ENCODE measurements at places on chromosomes 7 and 10.

DNA sequence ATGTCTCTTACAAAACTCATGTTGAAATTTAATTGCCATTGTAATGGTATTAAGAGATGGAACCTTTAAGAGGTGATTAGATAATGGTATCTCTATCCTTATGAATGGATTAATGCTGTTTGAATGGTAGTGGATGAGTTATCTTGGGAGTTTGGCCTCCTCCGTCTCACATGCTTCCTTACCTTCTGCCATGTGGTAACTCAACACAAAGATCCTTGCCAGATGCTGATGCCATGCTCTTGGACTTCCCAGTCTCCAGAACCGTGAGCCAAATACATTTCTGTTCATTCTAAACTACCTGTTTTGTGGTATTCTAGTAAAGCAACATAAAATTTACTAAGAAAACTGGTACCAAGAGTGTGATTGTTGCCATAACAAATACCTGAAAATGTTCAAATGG lies 23.2 kb downstream of the PTEN start:
- no peak for DNase-seq

- no peak for DNase-seq
Observed at GRCh38 chr10:6578251-6578771, 1.8 kb downstream of the PRKCQ start.

GRCh38 chr10:44828508-44829142 lies 82.5 kb upstream of the TMEM72 start:
- no peak for DNase-seq

DNA sequence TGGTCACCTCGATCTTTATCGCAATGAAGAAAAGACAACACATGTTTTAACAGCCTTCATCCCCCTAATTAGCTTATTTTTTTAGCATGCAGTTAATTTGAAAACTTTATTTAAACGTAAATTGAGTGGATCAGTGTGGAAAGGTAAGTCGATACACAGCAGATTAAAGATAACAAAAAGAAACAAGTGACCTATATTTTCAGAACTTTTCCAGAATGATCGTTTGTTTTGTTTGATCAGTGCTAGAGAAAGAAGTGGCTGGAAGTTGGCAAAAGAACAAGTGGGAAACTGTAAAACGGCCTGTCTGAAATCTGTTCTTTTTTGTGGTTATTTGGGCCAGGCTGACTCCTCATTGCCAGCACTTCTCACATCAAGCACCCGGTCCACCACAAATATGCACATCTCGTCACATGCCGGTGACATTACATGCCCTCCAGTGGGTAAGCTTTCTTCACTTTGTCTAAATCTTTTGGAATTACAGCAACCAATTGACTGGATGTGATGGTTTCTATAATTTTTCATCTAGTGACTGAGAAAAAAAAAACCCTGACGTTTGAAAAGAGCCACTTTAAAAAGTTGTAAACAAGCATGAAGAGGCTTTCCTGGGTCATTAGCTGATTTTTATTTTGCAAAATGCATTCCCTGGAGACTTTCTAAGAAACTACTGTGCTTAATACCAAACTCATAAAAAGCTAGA lies 33.2 kb downstream of the C7orf33 start:
- peak; percentile 39 for DNase-seq

DNA sequence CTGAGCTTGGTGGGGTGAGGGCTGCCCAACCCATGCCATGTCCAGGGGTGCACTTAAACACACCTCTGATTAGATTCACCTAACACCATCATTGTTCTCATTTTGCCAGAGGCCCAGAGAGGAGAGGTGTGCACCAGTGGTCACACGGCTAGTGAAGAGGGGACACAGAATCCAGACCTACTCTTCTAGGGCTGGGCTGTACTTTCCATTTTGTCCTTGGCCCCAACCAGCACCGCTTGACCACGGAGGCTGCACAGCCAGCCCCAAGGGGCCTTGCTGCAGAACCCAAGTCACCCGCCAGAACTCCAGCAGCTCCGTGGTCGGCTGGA lies 246 bp upstream of the WDFY4 start:
- DNase-seq = no peak

DNA sequence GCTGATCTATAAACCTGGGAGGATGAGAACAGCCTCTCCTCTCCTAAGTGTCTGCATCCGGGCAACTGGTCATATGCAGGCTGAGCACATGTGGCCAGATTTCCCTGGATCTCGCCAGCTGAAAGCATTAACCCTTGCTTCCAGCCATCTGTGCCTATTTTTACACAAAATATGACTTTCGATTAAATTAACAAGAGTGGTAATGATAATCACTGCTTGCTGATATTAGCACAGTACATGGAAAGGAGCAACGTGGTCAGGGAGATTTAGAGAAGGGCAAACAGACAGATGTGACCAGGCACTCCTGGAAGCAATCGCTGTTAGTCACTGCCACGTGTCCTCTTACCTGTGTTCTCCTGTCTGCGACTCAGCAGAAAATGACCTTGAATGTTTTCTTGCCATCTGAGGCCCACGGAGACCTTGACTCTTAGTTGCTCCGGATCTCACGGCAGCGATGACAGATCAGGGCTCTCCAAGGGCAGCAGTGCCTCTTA lies 59.5 kb upstream of the NPTX2 start:
- no peak for DNase-seq

DNA sequence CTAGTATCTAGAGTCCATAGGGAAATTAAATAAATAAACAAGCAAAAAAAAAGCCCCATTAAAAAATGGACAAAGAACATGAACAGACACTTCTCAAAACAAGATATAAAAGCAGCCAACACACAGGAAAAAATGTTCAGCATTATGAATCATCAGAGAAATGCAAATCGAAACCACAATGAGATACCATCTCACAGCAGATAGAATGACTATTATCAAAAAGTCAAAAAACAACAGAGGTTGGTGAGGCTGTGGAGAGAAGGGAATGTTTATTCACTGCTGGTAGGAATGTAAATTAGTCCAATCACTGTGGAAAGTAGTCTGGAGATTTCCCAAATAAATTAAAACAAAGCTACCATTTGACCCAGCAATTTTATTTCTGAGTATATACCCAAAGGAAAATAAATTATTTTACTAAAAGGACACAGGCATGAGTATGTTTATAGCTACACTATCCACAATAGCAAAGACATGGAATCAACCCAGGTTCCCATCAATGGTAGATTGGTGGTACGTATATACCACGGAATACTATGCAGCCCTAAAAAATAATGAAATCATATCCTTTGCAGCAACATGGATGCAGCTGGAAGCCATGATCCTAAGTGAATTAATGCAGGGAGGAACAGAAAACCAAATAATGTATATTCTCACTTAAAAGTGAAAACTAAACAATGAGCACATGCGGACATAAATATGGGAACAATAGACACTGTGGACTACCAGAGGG lies 366.5 kb upstream of the SEMA3C start:
- DNase-seq = no peak

DNA sequence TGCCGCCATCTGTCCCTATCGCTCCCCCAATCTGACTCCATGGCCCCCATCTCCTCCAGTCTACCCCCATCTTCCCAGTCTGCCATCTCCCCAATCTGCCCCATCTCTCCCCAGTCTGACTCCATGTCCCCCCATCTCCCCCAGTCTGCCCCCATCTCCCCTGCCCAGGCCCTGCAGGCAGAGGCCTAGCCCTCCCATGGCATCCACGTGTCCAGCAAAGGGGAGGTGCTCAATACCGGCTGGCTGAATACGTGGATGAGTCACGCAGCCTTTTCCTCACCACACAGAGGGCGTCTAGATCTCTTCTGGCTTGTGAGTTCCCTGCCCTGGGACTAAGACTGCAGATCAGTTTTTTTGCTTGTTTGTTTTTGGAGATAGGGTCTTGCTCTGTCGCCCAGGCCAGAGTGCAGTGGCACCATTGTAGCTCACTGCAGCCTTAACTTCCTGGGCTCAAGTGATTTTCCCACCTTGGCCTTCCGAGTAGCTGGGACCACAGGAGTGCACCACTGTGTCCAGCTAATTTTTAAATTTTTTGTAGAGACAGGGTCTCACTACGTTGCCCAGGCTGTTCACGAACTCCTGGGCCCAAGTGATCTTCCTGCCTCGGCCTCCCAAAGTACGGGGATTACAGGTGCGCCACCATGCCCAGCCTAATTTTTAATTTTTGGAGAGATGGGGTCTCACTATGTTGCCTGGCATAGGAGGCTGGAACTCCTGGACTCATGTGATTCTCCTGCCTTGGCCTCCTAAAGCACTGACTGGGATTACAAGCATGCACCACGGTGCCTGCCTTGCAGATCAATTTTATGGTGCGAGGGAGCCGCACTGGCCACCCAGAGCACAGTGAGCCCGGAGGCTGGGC lies 15.3 kb upstream of the GPR146 start:
- peak; percentile 95 for DNase-seq

DNA sequence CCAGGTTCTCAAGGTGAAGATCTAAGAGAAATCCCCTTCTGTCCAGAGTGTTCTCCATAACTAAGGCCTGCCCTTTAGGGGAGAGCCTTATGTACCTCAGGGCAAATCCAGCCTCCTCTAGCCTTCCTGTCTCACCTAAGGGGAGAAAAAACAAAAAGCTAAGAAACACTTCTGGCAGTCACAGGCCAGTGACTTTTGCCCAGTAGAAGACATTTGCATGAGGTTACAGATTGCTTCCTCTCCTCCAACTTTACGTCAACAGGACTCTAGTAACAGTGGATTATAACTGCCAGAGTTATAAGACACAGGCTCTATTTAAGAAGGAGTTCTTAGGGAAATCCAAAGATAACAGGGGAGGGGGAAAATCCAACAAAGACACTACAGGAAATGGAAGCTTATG lies 15.9 kb upstream of the FAM241B start:
- DNase-seq = no peak

GRCh38 chr10:119055472-119055871 lies 25.1 kb downstream of the EIF3A start:
- DNase-seq = no peak

- DNase-seq = no peak
Observed at GRCh38 chr7:153541903-153542302, 510.3 kb upstream of the DPP6 start.

DNA sequence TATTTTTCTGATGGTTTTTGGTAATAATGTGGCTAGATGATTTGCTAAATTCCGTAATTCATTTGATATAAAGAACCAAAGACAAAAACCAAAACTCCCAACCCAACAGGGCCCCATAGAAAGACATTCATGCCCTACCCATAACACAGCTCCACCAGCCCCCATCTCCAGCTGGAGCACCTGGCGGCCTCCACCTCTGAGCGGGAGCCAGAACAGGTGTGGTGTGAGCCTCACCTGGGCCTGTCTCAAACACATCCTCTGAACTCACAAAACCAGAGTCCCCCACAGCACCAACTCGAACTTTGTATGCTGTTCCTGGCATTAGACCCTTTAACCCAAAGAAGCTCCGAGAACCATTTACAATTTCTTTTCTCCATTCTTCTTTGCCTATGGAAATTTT lies 36.5 kb upstream of the LAMB4 start:
- no peak for DNase-seq

DNA sequence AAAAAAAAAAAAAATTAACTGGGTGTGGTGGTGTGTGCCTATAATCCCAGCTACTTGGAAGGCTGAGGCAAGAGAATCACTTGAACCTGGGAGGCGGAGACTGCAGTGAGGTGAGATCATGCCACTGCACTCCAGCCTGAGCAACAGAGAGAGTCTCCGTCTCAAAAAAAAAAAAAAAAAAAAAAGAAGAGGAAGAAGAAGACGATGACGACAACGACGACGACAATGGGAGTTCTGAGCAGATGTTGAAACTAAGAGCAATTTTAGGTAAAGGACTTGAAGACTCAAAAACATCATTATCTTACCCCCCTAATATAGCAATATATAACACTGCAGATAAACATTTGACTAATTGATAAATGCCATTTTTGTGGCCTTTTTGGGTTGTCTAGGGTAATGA lies 39.5 kb upstream of the PPP1R17 start:
- DNase-seq = no peak

GRCh38 chr7:55191161-55191925 lies 172.5 kb downstream of the EGFR start:
- no peak for DNase-seq

GRCh38 chr10:91567815-91568214 lies 65.1 kb downstream of the PPP1R3C start:
- no peak for DNase-seq

GRCh38 chr7:2724453-2725177 lies 36.6 kb downstream of the AMZ1 start:
- DNase-seq = no peak

- no peak for DNase-seq
Observed at GRCh38 chr7:138158739-138159528, 82.7 kb downstream of the AKR1D1 start.

GRCh38 chr7:142355328-142355727 lies 97.5 kb upstream of the PRSS58 start:
- DNase-seq = peak; percentile 48

DNA sequence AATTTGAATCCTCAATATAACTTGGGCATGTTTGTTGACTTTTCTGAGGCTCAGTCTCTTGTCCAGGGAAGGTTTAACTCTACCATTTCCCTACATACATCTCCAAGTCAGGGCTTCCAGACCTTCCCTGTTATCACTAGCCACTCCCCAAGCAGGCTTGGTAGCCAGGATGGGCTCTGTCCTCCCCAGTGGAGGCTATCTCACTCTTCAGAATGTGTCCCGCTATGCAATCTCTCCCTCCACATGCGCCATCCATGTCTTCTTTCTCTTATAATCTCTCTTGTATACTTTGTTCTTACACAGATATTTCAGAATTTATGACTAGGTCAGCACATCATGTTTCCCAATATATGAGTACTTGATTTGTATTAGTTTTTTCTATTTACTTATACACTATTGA lies 310.4 kb downstream of the HGF start:
- no peak for DNase-seq

- DNase-seq = no peak
Observed at GRCh38 chr10:75575940-75576339, 144.5 kb downstream of the LRMDA start.

- no peak for DNase-seq
Observed at GRCh38 chr7:266851-267840, 22.8 kb upstream of the FOXL3 start.

DNA sequence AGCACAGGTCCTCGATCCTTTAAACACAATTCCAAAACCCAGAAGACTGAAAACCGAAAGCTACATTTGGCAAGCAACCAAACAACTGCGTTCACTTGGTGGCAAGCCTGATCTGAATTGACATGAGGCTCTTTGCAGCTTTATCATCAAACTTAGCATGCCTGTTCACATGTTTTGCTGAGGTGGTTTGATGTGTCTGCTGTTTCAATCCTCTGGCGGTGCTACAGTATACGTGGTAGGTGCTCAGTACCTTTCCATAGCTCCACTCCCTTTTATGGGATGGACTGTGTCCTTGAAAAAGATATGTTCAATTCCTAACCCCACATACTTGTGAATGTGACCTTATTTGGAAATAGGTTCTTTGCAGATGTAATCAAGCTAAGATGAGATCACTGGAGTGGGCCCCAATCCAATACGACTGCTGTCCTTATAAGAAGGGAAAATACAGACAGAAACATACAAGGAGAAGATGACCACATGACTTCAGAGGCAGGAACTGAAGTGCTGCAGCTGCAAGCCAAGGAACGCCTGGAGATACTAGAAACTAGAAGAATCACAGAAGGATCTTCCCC lies 33.4 kb downstream of the CCDC6 start:
- DNase-seq = peak; percentile 31

- peak; percentile 78 for DNase-seq
Observed at GRCh38 chr7:55571511-55572377, 558 bp downstream of the VOPP1 start.
